ENCODE measurements at places on chromosomes 11 and 22.

DNA sequence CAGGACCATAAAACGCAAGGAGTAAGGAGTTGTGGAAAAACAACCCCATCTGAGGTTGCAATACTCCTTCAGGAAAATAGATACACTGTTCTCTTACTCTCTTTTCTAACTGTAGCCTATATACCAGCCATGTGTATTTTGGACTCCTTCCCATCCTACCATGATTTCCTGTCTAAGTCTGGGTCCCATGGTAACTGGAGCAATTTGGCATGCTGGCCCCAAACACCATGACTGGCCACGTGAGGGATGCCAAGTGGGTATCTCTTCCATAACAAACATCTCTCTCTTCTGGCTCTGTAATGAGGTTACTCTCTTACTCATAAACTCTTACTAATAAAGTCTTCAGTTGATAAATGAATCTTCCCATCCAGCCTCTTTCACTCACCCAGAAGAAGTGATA lies 26.5 kb downstream of the ABTB2 start:
- peak; percentile 76 for DNase-seq

DNA sequence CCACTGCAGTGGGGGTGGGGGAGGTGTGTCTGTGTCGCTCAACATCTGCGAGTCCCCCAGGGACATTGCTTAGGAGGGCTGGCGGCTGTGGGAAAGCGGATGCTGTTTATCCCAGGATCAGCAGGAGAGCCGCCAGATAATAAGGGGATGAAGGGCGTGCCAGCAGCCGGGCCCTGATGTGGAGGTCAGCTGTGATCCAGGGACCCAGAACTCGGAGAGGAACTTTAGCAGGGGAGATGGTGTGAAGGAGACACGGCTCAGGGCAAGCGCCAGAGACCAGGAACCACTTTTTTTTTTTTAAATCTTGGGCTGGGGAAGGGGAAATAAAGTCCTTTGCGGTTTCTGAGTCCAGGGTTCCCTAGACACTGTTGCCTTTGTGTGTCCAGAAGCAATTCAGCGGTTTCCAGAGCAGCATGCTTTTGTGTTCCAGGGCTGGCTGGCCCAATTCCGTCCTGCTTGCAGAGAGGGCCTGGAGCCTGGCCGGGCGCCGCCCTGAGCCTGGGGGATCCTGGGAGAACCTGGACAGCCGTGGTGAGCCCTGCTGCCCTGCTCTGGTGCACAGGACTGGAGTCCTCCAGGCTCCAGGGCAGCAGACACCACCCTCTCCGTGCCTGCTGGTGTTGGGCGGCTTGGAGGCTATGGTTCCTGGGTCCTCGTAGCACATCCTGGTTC lies at the start of gene GRAMD4:
TSS of gene GRAMD4 (plus strand) at position 557 of the 672 bp plus-strand sequence. CDS start 6,414 bp downstream, outside the sequence.
- DNase-seq = no peak

DNA sequence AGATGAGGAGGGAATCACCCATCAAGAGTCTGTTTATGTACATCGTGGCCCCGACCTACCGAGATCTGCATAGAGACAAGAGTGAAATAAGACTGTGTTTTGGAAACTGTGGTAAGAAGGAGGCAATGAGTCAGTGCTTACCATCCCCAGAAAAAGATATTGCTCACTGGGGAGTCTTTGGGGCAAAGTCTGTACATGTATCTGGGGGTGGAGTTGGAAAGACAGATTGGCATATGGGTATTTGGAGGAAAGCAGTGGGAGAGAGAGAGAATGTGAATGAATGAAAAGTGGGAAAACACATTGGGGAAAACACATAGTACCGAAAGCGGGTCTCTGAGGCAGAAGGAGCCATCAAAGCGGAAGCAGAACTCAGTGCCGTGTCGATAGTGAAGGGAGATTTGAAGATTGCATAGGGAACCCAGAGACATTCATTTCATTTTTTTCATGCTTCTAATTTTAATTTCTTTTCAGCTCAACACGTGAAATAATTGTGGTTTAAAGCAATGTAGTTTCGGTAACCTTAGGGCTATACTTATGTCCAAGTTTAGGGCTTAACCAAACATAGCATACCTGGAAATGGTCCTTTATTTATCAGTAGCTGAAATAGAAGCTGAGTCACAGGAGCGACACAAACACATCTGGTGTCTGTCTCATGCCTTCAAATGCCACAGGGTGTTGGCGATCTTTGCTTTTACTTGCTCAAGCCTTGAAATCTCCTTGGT lies 98.6 kb upstream of the CD44 start:
- peak; percentile 86 for DNase-seq

- DNase-seq = peak; percentile 17
Observed at GRCh38 chr22:38981005-38981991, 849 bp upstream of the APOBEC3B start.

GRCh38 chr11:44633641-44634040 lies 68.2 kb downstream of the CD82 start:
- DNase-seq = no peak

DNA sequence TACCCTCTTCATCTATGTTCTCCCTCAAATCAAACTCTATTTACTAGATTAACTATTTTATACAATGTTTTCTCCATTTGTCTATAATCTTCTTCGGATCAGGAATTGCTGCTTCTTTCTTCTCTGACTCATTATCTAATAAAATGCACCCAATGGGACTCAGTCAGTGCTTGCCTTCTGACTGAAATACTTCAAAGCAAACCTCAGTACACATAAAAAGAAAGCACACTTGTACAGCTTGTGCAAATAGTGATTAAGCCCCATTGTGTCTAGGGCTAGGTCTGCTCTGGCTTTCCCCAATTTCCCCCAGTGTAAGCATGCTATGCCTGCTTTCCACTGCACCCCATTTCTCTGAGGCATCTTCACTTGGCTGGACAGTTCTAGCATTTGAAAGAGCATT lies 118.6 kb upstream of the C11orf87 start:
- no peak for DNase-seq

- DNase-seq = no peak
Observed at GRCh38 chr11:76076749-76077148, 129.6 kb downstream of the WNT11 start.

DNA sequence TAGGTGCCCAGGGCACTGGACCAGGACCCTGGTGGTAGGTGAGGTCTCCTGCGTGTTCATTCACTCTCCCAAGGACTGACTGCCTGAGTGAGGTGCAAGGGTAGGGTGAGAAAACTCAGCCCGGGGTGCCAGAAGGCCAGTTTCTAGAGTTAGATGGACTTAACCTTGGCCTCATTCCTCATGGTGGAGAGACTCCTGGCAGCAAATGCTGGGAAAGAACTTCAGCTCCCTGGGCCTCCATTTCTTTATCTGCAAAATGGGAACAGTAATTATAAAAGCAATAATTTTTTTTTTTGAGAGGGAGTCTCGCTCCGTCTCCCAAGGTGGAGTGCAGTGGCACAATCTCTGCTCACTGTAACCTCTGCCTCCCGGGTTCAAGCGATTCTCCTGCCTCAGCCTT lies 47.7 kb downstream of the TRIOBP start:
- DNase-seq = no peak

- DNase-seq = peak; percentile 61
Observed at GRCh38 chr22:27435844-27436576, 365.5 kb downstream of the MN1 start.

GRCh38 chr22:27260087-27260698 lies 541.4 kb downstream of the MN1 start:
- DNase-seq = no peak

- DNase-seq = no peak
Observed at GRCh38 chr22:34255042-34255441, 334.8 kb upstream of the LARGE1 start.

GRCh38 chr11:19105011-19105410 lies 12.0 kb upstream of the ZDHHC13 start:
- no peak for DNase-seq

- no peak for DNase-seq
Observed at GRCh38 chr11:65857500-65857852, 504 bp downstream of the CFL1 start.

- no peak for DNase-seq
Observed at GRCh38 chr11:116466191-116466590, 306.6 kb downstream of the BUD13 start.

GRCh38 chr22:44519886-44520285 lies 21.9 kb upstream of the RTL6 start:
- DNase-seq = no peak

GRCh38 chr11:82909015-82909640 lies 7.6 kb downstream of the DDIAS start:
- DNase-seq = no peak

DNA sequence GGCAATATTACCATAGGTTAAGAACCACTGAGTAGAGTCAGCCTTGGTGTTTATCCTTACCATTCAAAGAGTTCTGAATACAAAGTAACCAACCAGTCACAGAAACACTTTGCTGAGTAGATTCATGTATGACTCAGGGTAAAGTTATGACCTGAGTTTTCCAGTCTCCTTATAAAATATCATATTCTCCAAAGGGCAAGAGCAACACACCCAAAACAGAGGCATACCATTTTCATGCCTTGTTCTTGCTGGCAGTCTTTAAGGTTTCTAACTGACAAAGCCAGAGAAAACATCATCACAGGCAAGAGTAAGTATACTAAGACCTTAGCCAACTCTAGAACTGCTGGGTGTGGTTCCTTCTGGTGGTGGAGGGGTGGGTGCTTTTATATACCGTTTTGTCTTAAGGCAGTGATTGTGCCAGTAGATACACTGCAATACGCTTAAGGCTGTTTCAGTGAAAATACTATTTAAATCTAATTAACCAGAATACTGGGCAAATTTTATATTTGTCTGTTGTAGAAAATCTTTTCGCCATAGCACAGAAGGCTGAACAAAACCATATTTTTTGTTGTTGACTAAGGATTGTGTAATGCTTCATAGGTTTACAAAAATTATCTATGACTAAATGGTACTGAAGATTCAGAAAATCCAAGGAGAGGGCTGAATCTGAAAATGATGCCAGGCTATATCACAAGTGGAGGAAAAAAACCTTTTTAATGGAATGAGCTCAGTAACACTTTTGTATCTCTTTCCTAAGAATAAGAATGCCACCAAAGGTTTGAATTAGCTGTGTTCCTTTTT lies 3.0 kb downstream of the ATL3 start:
- peak; percentile 94 for DNase-seq

- DNase-seq = no peak
Observed at GRCh38 chr11:74123008-74123448, 47.8 kb downstream of the C2CD3 start.

- DNase-seq = no peak
Observed at GRCh38 chr11:46414879-46415278, 23.3 kb upstream of the CHRM4 start.

DNA sequence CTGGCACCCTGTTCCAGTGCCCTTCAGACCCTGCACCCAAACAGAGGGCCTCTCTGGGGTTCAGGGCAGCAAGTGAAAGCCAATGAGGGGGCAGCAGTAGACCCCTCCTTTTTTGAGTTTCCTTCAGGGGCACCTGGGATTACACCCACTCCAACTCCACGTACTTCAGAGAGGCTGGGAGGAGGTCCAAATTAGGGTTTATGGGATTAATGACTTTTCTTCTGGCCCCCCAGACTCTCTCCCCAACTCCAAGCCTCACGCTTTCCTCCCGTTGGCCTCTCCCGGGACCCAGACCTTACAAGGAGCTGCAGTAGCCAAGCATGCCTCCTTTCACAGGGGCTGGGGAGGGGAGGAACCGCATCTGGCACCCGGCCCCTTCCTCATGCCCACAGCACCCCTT lies 101.7 kb downstream of the NECTIN1 start:
- DNase-seq = no peak

DNA sequence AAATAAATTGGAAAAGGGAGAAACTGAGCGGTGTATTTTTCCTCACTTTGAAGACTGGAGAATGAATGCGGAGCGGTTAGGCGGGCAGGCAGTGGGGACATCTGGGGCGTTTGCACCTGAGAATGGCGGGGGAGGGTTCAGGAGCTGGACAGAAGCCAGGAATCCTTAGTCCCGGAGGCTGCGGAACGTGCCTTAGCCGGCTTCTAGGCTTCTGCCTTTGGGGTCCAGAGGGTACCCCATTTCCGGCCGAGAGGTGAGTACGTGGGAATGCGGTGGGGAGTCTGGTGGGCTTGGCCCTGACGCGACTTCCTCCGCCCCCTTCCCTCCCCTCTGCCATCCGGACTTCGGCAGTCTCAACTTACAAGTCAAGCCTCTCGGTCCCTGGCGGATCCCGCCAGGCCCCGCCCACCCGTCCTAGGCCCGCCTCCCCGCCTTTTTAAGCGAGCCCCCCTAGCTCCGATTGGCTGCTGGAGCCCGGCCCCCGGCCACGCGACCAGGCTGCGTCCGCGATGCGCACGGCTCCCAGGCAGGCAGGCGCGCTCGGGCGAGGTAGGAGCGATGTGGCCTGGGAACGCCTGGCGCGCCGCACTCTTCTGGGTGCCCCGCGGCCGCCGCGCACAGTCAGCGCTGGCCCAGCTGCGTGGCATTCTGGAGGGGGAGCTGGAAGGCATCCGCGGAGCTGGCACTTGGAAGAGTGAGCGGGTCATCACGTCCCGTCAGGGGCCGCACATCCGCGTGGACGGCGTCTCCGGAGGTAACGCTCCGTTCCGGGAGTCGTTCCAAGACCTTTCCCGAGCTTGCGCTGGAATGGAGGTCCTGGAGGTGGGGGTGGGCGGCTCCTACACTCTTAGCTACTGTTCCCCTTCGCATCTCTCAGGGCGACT lies at the start of gene GCAT:
TSS of gene GCAT (plus strand) at position 525 of the 884 bp plus-strand sequence. CDS start at position 559, 34 bp downstream.
- DNase-seq = peak; percentile 97

DNA sequence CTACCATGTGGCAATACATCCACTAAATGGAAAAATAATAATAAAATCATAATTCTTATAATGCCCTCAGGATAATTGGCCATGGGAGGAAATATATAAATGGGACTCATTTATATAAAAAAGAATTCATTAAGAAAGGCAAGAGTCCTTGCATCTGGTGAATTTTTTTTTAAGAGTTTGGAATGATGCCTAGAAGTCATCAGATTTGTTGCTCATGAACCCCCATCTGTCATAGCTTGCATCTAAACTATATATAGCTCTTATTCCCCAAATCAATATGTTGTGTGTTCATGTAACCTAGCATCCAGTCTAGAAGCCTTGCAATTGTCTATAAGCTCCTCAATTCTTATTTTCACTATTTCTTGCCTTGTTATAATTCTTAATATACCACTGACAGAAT lies 75.9 kb downstream of the CADM1 start:
- peak; percentile 17 for DNase-seq

DNA sequence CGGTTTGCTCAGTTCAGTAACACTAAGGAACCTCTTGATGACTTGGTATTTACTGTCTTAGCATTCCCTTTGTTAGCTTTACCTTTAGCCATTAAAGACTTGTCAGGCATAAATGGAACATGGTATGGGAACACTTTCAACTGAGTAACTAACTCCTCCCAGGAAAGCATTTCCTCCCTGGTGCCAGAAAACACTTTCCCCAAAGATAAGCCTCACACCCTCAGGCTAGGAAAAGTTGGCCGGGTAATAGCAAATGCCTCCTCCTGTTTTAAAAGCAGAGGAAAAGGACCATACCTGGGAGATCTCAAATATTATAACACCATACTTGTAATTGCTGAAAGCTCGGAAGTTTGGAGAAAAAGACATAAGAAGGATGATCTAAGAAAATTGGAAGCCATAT lies 12.0 kb downstream of the KCNJ11 start:
- DNase-seq = no peak

GRCh38 chr11:120017582-120018150 lies 120.2 kb downstream of the TRIM29 start:
- DNase-seq = no peak

- DNase-seq = no peak
Observed at GRCh38 chr11:73962101-73962705, 11.4 kb downstream of the DNAJB13 start.

Measured in fibroblast of skin of right quadriceps (primary cell).